Calu3 (cell line): ENCODE measurements at places on chromosomes 2 and 18. TPM values are rescaled to one million over a fixed set of nuclear protein-coding genes. Genes with fewer than 3 reads are reported as not detected.

Gene NR4A2
- 4.9 and 6.2 TPM in 2 replicates for total RNA-seq

Gene DIPK1C
- total RNA-seq: not detected in 2 replicates

Gene NYAP2
- total RNA-seq: 0.07 TPM in 1 of 2 replicates, not detected in the other

Gene KCNG2
- total RNA-seq: not detected in 2 replicates

Gene KLHL41
- total RNA-seq: 0.21 TPM in 1 of 2 replicates, not detected in the other

Gene AQP12B
- not detected in 2 replicates for total RNA-seq

Gene KIF5C
- total RNA-seq: 0.87 and 2.9 TPM in 2 replicates

Gene DCC
- not detected in 2 replicates for total RNA-seq

Gene PDE1A
- total RNA-seq: 0.26 and 0.49 TPM in 2 replicates
